Stimulated activated CD8-positive, alpha-beta memory T cell treated with anti-CD3 and anti-CD28 coated beads, Interleukin-4, amount 100 ng/mL, for 4 hours (primary cell): ENCODE measurements at places on chromosomes 6 and 20.

DNA sequence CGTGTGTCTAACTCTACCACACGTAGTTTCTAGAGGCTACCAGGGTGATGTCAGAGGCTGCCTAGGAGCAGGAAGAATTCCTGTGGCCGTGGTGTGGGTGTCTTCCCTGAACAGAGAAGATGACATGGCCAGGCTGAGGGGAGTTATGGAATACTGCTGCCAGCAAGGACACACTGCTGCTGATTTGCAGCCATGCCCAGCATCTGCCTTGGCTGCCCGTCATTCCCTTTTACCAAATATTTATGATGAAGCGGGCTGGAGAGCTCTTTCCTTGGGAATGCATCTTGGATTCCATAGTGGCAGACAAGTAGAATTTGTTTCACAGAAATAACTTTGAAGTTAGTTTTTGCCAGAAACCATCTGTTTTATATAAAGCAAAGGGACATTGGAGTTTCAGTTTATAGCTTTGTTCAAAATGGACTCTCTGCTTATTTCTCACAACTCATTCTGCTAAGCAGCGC lies 80.8 kb upstream of the VSTM2L start:
- DNase-seq: no peak

DNA sequence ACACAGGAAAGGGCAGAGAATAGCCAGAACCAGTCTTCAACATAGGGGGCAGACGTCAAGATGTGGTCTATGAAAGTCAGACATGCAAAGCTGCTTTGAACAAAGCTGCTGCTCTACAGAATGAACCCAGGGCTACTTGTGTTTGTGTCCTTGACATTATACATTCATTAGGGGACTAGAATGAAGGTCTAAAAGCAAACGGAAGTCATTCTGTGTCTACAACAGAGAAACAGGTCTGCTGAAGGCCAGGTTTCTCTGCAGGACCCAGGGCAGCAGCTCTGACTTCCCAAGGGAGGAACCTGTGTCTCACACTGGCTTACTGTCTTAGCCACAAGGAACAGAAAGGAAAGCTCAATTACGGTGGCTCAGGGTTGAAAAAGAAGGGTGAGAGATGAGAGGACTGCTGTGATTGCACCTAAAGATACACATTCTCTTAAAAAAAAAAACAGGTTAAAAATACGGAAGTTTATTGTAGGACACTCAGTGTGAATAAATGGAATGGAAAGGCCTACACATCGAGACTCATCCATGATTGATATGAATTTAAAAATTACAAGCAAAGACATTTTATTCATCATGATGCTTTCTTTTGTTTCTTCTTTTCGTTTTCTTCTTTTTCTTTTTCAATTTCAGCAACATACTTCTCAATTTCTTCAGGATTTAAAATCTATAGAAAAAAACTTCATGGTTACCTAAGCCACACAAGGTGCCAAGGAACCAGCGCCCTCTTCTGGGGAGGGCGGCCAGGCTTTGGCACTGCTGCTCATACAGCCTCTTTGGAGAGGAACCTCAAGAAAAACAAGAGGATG lies 6.7 kb downstream of the PSMA7 start:
- no peak for DNase-seq

GRCh38 chr6:140366991-140367390 lies 992.5 kb upstream of the CITED2 start:
- DNase-seq: no peak

GRCh38 chr20:54727490-54727889 lies 252.1 kb downstream of the DOK5 start:
- no peak for DNase-seq

DNA sequence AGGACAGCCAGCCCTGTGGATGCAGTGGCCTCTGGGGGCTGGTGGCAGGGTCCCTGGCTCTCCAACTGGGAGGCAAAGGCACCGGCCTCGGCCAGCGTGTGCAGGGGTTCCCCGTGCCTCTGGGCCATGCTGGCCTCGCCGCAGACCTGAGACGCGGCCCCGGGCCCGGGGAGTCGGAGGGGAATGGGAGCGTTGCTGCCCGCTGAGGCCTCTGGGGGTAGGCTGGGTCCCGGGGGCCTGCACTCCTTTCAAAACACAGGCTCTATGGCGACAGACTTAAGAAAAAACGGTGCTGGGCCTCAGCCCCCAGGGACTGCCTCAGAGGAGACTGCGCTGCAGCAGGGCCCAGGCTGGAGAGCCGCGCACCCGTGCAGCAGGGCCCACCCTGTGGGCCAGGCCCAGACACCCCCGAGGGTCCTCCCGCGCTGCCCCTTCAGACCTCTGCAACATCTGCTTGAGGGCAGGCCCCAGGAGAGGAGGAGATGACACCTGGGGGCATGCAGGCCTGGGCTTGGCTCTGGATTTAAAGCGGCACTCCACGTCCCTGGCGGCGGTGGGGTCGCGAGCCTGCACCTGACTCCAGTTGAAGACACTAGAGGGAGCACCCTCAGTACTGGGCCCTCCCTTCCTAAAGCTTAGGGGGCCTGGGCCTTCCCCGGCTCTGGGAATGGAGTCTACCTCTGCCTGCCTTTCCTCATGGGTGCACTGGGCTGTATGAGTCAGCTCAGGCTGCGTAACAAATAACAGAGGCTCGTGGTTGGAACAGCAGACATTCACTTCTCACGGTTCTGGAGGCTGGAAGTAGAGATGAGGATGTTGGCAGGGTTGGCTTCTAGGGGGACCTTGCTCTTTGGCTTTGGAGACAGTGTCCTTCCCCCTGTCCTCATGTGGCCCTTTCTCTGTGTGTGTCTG lies 117.4 kb upstream of the RPS6KA2 start:
- no peak for DNase-seq

- no peak for DNase-seq
These were observed 8.5 kb upstream of the BEND6 start for GRCh38 chr6:56946368-56946767.

DNA sequence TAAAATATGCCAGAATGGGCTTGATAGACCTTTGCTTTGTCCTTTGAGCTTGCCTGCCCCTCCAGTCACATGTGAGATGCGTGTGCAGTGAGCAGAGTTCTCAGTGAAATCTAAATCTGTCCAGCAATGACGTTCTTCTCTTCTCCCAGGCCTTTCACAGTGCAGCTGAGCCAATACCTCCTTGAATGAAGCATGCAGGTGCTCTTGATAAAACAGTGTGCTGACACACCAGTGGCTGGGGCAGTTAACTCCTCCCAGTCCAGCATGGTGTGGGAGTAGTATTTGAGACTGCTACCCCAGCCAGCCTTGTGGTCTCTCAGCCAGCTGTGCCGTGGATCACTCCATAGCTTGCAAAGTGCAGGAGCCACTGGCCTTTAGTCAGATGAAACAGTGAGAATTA lies 240.5 kb downstream of the FARS2 start:
- no peak for DNase-seq

DNA sequence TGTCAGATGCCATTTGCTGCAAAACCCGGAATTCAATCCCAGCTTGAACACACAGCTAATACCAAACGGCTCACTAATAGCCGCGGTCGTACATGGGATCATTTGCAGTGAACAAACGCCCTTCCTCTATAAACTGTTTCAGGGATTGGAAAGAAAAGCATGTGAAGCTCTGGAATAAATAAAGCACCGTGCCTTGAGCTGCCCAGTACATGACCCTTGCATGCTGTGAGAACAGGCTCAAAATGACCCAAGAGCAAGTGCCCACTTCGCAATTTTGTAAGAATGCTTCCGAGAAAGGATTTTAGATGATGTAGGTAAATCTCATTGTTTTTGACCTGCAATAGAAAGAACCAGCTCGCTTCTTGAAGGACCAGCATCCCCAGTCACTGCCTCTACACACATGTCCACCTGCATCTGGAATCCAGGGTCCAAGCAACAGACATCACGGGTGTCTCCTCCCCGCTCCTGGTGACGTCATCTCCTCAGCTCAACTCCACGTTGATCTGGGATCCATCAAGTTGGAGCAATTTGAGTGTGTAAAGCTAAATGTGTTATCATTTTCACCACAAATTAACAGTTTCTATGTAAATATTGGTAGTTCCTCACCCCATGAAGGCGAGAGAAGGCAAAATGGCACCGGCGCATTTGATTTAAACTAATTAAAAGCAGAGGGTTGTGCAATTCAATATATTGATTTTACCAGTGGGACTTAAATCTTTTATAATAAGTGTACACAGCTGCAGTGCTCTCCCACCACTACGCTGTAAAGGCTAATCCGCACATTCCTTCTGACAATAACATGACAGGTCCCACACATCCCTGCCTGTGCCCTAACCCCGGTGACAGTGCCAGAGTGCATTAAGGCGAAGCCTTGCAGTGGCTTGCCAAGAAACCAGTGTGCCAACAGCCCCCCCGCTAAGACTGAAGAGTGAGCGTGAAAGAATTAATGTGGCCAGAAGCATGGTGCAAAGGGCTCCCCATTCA lies 6.2 kb downstream of the BMP7 start:
- no peak for DNase-seq

DNA sequence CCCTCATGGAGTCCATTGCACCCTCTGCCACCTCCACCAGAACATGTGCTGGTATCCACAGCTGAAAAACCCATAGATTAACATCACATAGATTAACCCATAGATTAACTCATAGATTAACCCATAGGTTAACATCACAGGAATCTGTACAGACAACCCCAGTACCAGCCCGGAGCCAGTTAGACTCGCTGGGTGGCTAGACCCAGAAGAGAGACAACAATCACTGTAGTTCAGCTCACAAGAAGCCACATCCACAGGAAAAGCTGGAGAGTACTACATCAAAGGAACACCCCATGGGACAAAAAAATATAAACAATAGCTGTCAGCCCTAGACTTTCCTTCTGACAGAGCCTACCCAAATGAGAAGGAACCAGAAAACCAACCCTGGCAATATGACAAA lies 25.1 kb downstream of the SERPINB9 start:
- DNase-seq: no peak

GRCh38 chr6:41120058-41120457 lies 34.1 kb downstream of the TREML1 start:
- no peak for DNase-seq

DNA sequence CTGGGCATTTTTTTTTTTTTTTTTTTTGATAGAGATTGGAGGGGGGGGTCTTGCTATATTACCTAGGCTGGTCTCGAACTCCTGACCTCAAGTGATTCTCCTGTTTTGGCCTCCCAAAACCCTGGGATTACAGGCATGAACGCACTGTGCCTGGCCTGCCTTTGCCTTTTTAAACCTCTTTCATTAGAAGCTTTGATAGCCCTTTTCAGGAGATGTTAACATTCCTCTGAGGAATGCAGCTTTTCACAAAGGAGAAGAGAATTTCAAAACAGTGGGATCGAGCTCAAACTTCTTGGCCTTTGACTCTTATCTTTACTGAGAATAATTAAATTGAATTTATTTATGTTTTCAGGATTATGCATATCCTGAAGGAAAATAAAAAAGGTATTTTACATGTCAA lies 31.3 kb downstream of the SLC26A8 start:
- DNase-seq: no peak

- no peak for DNase-seq
These were observed 96.1 kb downstream of the SMLR1 start for GRCh38 chr6:130923350-130923749.

DNA sequence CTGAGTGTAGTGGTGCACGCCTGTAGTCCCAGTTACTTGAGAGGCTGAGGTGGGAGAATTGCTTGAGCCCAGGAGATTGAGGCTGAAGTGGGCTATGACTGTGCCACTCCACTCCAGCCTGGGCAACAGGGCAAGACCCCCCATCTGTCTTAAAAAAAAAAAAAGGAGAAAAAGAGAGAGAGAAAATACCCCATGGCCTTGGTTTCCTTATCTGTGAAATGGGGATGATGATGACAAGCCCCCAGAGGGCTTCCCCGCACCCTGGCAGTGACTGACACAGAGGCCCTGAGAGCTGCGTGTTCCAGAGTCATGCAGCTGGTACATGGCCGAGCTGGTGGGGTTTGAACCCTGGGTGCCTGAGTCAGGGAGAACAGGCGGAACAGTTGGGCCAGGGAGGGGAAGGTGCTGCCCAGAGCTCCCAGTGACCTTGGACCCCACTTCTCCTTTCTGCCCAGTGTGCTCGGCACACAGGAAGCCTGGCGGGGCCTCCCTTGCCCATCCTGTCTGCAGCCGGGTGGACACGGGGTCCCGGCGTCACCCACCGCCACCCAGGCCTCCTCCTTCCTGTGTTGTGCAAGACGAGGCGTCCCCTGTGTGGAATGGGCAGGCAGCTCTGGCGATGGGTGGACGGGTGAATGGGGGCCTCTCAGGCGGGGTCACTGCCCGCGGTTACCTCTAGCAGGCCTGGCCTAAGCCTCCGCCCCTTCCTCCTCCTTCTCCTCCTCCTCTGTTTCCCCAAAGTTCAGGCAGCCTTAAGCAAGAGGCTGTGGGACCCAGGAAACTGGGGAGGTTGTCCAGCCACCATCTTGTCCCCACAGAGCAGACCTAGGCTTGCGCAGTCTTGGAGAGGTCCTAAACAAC lies 84.2 kb downstream of the CEBPB start:
- DNase-seq: no peak

DNA sequence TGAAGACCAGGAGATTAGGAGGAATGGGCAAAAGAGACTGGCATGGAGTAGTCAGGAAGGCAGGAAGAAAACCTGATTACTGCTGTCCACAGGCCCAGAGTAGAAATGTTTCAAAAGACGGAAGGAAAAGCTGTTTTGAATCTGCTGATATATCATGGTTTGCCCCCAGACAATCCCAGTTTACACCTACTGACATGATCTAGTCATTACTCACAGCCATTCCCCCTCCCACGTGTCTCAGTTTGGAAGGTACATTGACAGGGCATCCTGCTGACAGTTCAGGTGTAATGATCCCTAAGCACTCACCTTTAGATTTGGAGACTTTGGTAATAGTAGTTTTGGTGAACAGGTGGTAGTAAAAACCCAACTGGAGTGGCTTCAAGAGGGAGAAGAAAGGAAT lies 9.8 kb upstream of the TXNDC5 start:
- no peak for DNase-seq

GRCh38 chr6:160344271-160344670 lies 3.9 kb upstream of the SLC22A3 start:
- DNase-seq: no peak

GRCh38 chr20:36162272-36162966 lies 7.9 kb downstream of the EPB41L1 start:
- DNase-seq: no peak

DNA sequence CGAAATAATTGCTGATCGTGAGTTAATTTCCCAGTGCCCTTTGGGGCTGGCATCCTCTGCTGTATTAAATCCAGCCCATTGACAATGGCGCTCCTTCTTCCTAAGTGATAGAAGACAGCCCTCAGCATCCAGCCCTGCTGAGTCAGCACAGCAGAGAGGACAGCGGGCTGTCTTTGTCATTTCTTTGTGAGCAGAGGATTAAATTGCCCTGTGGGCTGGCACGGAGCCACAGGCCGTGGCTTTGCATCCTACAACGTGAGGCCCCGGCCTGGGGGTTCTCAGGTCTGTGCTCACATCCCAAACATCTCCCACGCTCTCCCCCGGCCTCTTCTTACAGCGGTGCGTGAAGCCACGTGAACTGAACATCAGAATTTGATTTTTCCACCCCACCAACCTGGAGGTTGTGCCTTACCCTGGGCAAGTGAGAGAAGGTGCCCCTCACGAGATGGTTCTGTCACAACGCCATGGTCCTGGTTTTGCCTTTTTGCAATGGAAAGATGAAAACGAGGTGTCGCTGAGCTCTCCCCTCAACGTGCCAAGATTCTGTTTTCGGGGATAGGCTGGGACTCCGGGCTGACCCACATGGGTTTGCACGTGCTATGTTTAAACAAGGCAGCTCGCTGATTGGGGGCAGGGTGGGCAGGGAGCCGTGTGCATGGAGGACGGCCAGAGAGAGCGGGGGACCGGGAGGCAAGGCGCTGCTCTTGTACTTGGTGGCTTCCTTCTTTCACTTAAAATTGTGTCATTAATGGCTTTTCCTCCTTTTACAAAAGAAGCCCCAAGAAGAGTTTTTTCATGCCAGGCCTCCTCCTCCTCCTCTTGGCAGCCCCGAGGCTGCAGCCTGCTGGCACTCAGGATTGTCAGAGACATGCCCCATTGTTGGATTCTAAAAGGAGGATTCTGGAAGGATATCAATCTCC lies 19.5 kb downstream of the CDH4 start:
- DNase-seq: no peak
